Stimulated activated CD4-positive, alpha-beta T cell treated with anti-CD3 and anti-CD28 coated beads, Interleukin-1b, Interleukin-23, amount 100 ng/mL, for 1 hour (primary cell): ENCODE measurements at places on chromosomes 4 and X.

DNA sequence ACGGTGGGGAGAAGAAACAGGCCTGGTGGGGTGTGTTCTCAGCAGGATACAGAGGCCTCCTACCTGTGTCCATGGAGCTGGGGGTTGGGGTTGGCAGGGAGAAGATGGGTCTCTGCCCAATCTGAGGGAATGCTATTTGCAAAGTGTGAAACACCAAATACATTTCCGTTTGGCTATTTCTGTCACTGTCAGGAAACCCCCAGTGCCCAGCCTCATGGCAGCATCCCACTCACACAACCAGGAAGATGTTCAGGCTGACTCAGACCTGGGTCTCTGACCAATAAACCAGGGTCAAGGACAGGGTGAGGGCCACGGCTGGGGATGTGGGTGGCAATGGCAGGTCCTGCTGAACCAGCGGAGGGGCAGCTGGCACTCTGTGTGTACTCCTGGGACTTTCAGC, 41.3 kb downstream of the BCOR start:
- no peak for DNase-seq

GRCh38 chrX:17433965-17434364, 59.0 kb downstream of the NHS start:
- DNase-seq: no peak

GRCh38 chr4:110139815-110140214, 58.6 kb downstream of the ELOVL6 start:
- DNase-seq: no peak

DNA sequence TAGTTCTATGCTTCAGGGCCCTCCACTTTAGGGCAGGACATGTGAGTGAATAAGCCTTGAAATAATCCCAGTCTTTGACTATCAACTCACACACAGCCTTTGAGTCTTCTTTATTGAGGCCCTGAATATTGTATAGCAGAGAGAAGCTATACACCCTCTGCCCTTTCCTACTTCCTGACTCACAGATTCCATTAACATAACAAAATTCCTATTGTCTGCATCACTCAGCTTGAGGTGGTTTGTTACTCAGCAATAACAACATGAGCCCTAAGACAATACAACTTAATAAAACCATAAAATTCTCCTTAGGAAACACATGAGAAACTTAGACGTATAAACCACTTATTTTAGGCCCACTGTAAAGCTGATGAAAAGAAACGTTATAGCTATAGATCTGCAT, 680.3 kb upstream of the DIAPH2 start:
- DNase-seq: no peak

GRCh38 chrX:30781711-30782444, 107.2 kb downstream of the TAB3 start:
- no peak for DNase-seq

DNA sequence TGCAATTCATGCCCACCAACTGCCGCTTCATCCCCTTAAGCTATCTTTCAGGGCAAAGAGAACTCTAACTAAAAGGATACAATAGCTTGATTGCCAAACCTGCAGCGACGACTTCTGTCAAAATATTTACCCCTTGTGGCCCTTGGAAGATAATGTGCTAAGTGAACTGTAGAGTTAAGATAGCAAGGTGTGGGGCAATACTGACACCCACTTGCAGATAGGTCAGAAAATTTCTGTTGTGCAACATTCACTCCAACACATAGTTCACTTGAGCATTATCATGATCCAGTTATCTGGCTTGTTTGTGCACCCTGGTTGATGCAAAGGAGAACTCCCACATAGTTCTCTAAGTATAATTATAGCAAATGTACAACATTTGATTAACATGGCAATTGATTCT, 55.6 kb downstream of the RHOXF2B start:
- DNase-seq: no peak

DNA sequence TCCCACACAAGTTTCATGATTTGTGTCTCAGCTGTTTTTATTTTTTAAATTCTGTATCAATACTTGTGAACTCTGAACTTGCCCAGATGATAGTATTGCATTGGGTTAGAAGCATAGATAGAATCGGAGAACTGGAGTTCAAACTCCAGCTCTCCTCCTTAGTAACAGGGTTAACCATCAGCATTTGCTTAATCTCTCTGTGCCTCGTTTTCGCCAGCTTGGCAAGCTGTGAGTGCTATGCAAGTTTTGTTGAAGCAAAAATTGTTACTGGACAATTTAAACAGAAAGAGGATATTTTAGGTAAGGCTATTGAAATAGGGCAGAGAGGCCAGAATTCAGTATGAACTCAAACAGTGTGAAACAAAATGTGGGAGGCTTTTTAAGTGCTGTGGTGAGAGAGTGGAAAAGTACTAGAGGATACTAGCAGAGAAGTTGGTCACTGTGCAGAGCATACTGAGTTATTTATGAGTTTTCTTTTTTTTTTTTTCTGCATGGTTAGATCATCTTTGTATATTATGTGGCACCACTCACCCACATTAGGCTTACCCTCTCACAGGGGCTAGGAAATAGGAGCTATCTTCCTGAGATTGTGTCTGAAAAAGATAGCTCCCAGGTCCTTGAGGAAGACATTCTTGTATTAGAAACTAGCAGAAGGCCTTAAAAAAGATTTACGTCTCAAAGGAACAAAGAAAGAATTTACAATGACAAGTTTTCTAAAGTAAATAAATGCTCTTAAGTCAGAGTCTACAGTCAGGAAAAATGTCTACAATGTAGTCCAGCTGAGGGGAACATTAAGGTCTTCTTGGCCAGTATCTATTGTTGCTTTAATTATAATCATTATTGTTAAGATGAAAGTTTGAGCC, 1126.6 kb downstream of the FAT4 start:
- no peak for DNase-seq

DNA sequence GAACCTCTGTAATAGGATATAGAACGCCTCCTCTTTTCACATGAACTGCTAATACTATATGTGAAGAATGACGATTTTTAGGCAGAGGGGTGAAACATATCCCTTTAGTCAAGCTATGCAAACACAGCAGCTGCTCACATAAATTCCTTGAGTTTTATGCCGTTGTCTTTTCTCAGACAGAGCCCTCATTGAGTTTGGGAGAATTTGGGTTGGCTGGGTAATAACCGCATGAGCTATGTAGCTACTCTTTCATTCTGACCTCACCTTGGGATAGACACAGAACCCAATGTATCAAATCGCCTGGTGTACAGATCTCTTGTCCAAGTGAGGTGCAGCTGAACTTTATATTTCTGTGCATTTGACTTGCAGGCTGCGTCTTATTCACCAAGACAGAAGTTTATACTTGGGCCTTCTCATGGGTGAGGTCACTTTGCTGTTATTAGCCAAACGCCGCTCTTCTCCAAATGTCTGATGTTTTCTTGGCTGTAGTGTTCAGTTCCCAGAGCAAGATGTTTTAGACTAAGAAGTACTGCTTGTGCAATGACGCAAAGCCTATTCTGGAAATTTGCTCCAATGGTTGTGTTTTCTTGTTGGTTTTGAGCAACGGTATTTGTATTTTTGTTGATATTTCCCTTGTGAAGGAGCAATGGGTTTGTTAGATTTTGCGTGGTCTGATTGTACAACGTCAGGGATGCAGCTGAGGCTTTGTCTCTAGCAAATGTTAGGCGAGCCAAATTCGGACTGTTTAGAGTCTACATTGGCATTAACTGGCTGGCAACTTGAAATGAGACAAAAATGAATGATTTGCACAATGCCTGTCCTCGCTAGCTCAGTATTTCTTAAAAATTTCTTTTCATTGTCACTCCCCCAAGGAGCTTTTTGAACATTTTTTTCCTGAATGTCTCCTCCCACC, 11.2 kb upstream of the SPARCL1 start:
- no peak for DNase-seq
